NCI-H1930 (cell line): ENCODE measurements at places on chromosomes 11 and 22.

DNA sequence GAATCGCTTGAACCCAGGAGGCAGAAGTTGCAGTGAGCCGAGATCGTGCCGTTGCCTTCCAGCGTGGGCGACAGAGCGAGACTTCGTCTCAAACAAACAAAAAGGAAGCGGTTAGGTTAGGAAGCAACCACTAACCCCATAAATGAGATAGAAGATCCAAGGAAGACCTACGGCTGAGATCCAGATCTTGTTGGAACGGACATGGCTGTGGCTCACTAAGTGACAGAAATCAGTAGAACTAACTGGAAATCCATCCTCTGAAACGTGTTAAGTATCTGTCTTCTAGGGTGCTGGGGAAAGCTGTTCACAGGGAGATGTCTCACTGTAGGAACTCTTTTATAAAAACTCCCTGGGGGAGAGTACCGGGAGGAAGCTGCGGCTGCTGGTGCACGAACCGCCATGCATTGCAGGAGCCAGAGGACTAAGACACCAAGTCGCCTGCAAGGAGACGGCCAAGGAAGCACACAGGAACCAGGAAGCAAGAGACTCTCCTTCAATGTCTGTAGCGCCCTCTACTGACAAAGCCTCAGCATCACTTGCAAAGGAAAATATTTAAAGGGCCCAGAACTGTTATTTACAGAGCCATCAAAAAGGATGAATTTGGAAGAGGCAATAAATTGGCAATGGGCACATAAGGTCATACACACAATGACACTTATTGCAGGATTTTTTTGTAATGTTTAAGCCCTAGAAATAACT, 16.9 kb upstream of the SPTY2D1 start:
- peak; percentile 30 for DNase-seq

GRCh38 chr11:32071811-32072210, 19.1 kb upstream of the RCN1 start:
- no peak for DNase-seq

DNA sequence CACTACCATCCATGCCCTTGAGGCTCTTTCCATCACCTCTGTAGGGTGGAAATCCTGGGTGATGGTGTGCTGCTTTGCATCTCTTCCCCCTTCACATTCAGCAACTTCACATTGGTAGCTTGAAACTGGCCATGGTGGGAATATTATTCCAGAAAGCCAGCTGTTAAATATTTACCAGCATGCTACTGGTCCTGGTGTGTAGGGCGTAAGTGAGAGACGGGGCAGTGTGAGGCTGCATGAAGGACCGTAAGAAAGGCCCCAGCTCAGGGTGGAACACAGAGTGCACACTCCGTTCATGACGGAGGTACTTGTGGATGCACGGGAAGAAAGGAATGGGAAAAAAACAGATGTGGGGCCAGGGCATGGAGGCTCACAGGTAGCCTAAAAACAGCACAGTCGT, 121.3 kb downstream of the PKNOX2 start:
- no peak for DNase-seq

DNA sequence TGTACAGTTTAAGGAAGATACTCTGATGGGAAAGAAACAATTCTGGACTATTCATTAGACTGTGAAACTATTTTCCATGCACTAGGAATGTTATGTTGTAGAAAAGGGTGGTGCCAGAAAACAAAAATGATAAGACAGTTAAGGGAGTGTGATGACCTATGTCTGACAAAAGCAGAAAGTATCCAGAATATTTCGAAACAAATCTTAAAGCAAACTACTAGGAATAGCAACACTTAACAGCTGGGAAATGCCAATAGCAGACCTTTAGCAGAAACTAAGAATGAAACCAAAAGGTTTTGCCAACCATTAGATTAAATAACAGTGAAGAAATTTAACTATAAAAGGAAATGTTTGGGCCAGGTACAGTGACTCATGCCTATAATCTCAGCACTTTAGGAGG, 3.3 kb upstream of the ARHGAP20 start:
- no peak for DNase-seq

- no peak for DNase-seq
These were observed 7.6 kb downstream of the KCTD17 start for GRCh38 chr22:37058917-37059701.

- no peak for DNase-seq
These were observed 143.0 kb downstream of the ELP4 start for GRCh38 chr11:31652528-31652927.

DNA sequence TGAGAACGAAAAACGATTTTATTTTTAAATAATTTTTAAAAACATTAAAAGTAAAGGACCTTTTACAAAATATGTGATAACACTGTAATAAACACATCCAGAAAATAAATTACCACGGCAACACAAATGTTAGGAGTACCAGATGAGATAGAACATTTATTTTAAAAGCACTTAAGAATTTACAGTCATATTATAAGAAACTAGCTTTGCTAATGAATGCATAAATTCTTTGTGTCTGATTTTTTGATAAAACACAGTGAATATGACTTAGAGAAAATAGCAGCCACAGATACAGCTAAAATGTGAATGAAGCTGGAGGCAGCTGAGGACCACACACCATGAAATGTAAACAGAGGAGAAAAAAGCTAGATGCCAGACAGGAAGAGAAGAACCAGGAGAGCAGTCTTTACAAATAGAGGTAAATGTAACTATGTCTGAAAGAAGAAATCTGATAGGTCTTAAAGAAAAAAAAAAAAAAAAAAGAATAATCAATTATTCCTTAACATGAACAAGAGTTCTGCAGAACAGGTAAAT, 14.6 kb downstream of the CCDC34 start:
- DNase-seq: peak; percentile 49

GRCh38 chr11:4370166-4370565, 2.0 kb upstream of the OR52B4 start:
- no peak for DNase-seq

GRCh38 chr11:121328967-121329679, 36.6 kb downstream of the SC5D start:
- DNase-seq: no peak

DNA sequence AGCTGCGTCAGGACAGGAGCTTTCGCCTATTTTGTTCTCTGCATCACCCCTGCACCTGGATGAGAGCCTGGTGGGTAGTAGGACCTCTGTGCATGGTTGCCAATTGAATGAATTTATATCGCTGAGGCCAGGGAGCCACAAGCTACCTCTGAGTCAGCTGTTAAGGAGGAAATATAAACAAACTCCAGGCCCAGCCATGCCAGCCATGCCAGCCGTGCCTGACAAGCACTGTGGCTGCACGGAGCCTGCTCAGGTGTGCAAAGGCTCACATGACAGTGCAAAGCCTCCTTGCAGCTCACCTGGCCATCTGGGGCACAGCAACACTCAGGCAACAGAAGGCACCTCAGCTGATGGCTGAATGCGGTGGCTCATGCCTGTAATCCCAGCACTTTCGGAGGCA, 33.7 kb upstream of the LINC01488 start:
- DNase-seq: no peak

- no peak for DNase-seq
These were observed 29.1 kb downstream of the MAFF start for GRCh38 chr22:38230916-38231315.

DNA sequence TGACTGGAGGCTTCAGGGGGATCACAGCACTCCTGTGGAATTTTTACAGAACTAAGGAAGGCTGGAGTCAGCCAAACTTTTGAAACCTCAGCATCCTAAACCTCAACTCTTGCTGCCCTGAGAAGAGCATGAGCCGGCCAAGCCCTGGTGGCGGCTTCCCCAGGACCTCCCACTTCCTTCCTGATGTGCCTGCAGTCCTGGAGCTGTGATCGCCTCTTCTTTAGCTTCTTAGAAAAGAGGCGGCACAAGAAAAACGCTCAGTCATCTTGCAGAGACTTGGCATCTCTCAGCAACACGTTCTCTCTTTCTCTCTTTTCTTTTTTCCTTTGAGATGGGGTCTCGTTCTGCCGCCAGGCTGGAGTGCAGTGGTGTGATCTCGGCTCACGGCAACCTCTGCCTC, 40.4 kb upstream of the AMPD3 start:
- DNase-seq: no peak

DNA sequence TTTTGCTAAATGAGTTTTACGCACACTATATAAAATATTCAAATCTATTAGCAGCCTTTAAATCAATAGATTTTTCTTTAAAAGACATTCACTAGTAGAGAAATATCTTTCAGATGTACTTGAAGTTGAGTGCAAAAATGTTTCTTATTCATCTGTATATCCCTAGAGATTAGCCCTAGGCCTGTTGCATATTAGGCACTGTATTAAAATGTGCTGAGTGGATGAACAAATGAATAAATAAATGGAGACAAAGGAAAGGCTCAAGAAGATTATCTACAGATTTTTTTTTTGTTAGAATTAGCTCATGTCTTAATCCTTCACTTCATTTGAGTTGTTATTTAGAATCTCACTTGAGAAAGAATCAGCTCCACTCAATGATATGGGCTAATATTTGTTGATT, 12.0 kb upstream of the MMP13 start:
- DNase-seq: no peak

GRCh38 chr22:36365020-36365411, 22.8 kb downstream of the MYH9 start:
- DNase-seq: no peak

DNA sequence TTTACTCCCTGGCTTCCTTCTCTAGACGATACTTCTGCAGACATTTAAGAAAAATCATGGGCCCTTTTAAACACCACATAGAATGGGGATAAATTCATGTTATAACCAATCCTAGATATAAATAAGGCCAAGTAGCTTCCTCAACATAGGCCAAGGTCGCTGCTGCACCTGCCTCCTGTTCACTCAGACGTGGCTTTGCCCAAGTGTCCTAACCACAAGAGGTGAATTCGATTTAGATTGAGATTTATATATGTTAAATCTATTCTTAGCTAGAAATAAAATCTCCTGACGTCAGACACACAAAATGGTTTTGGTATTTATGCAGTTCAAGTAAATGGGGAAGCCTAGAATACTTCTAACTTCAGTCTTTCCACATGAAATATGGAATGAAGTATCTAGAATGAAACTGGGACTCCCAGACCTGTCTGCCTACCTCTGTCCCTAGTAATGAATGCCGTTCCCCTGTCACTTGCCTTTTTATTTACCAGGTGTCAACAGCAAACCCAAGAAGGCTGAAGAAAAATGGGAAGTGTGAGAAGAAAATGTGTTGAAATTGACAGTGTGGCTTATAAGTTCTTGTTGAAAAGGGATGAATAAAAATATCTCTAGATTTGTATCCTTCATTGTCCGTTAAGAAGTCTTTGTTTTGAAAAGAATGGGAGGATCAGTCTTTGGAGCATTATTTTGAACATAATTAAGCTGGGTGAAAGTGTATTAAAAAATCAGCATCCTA, 131.8 kb downstream of the HIPK3 start:
- no peak for DNase-seq

DNA sequence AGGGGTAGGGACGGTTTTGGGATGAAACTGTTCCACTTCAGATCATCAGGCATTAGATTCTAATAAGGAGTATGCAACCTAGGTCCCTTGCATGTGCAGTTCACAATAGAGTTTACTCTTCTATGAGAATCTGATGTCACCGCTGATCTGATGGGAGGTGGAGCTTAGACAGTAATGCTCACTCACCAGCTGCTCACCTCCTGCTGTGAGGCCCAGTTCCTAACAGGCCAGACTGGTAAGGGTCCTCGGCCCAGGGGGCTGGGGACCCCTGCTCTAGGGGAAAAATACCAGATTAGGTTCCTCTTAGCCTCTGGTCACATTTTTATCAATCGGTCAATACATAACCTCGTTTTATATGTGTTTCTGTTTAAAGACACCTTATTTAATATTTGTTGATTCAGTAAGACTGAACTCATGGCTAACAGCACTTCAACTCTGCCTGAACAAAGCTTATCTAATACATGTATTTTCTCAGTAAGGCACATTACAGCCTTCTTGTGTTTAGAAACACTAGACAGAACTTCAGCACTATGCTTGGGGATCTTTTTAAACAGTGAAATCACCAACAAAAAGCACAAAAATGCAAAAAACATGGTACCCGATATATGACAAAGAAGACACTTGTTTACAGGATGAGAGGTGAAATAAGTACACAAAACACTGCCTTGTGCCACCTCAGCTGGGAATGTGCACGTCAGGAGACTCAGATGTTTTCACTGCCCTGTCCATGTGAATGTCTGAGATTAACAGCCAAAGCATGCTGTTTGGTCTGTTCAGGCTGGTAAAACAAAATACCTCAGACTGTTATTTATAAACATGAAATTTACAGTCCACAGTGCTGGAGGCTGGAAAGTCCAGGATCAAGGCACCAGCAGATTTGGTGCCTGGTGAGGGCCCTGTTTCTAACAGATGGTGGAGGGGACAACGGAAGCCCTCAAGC, 107.5 kb downstream of the USP35 start:
- DNase-seq: no peak

GRCh38 chr11:55967914-55968313, 1.8 kb downstream of the OR10AG1 start:
- no peak for DNase-seq

GRCh38 chr11:28679795-28680468, 571.7 kb downstream of the METTL15 start:
- DNase-seq: no peak

DNA sequence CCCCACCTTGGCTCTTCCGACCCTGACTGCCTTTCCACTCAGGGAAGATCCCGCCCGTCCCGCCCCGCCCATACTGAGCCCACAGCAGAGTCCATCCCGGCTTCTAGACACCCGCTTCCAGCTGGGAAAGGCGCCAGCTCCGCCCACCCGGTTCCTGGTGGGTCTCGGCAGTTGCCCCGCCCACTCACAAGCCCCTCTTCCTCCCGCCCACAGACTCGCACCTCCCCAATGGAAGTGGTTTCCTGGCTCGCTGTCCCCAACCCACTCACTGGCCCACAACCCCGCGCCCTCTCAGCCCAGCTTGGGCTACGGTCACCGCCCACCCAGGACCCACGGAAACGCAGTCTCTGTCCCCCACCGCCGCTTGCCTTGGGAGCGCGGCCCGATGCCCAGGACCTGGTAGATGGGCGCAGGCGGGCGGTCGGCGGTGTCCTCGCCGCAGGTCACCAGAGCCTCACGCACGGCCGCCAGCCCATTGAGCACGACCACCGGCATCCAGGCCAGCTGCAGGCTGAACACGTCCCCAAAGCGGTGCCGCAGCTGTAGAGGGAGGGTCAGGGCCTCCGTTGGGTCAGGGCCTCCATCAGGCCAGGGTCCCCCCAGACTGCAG, 22.2 kb upstream of the CYP2D6 start:
- DNase-seq: no peak

GRCh38 chr22:22508274-22509176, at the start of gene ZNF280B:
Gene ZNF280B (minus strand): TSS chr22:22508742. CDS start chr22:22489398, 19,344 bp downstream.
- peak; percentile 57 for DNase-seq

DNA sequence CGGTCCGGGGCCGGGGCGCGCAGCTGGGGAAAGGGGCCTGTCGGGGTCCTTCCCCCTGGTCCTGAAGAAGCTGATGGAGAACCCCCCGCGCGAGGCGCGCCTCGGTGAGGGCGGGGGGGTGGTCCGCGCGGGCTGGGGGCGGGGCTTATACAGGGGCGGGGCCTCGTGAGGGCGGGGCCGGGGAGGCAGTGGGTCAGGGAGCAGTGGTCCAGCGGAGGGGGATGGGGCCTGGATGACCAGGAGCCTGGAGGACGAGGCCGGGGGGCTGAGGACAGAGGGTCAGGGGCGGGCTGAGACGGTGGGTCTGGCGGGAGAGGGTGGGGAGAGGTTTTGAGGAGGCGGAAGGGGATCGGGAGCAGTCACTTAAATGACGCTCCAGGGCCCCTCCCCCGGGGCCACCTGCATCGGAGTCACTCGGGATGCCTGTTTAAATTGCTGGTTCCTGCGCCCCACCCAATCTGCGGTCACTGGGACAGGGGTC, 396 bp downstream of the TEF start:
- peak; percentile 61 for DNase-seq
